CD4-positive, CD25-positive, alpha-beta regulatory T cell (primary cell): ENCODE measurements at places on chromosomes 6 and 20. TPM values are rescaled to one million over a fixed set of nuclear protein-coding genes. Genes with fewer than 3 reads are reported as not detected.

The ACOT13 gene
- total RNA-seq, result 2.9 TPM

The RIOK1 gene
- total RNA-seq, result 51.3 TPM

The SNAP25 gene
- not detected for total RNA-seq

The PRND gene
- not detected for total RNA-seq

The FAM162B gene
- not detected for total RNA-seq

The OXT gene
- total RNA-seq, result not detected

The MUCL3 gene
- not detected for total RNA-seq

The PHF10 gene
- total RNA-seq, result 69.6 TPM

The CD109 gene
- total RNA-seq, result 1.3 TPM

The STMN3 gene
- total RNA-seq, result 64.6 TPM

The SLC22A3 gene
- 0.67 TPM for total RNA-seq

The SIRPB2 gene
- not detected for total RNA-seq

The DCDC2 gene
- total RNA-seq, result not detected

The RWDD2A gene
- total RNA-seq, result 2.1 TPM

The ANKRD66 gene
- not detected for total RNA-seq

The MAS1 gene
- not detected for total RNA-seq

The MYLK4 gene
- total RNA-seq, result 0.91 TPM

The CYP39A1 gene
- not detected for total RNA-seq

The OPRL1 gene
- 1.3 TPM for total RNA-seq

The KIFC1 gene
- total RNA-seq, result 8.7 TPM

The LY6G6C gene
- total RNA-seq, result not detected

The SLC35D3 gene
- 0.15 TPM for total RNA-seq

The GLP1R gene
- total RNA-seq, result not detected

The IL17F gene
- 0.64 TPM for total RNA-seq

The WFDC12 gene
- total RNA-seq, result not detected

The ARFGEF3 gene
- total RNA-seq, result not detected

The VGLL2 gene
- not detected for total RNA-seq

The SOX18 gene
- total RNA-seq, result not detected

The TBX18 gene
- total RNA-seq, result not detected

The NKX2-4 gene
- total RNA-seq, result not detected

The NNAT gene
- not detected for total RNA-seq

The PRKN gene
- 1.9 TPM for total RNA-seq

The PCSK2 gene
- not detected for total RNA-seq

The COL9A1 gene
- not detected for total RNA-seq

The PKIB gene
- total RNA-seq, result 0.62 TPM

The INSM1 gene
- 0.12 TPM for total RNA-seq

The BTBD3 gene
- 1.2 TPM for total RNA-seq

The FERMT1 gene
- not detected for total RNA-seq

The AMD1 gene
- 133 TPM for total RNA-seq

The NMBR gene
- total RNA-seq, result not detected

The PBOV1 gene
- total RNA-seq, result not detected

The SOBP gene
- total RNA-seq, result not detected

The SAMD5 gene
- not detected for total RNA-seq

The OTOR gene
- not detected for total RNA-seq

The VSX1 gene
- total RNA-seq, result not detected

The PLAGL2 gene
- 22.9 TPM for total RNA-seq

The TEAD3 gene
- not detected for total RNA-seq

The CNPY3 gene
- 42.9 TPM for total RNA-seq

The TNNC2 gene
- 1.4 TPM for total RNA-seq

The POU5F1 gene
- total RNA-seq, result not detected

The PRL gene
- total RNA-seq, result not detected

The C6orf15 gene
- total RNA-seq, result not detected

The LAMA2 gene
- 0.47 TPM for total RNA-seq

The RNF39 gene
- total RNA-seq, result not detected

The WASF1 gene
- 0.20 TPM for total RNA-seq

The SEL1L2 gene
- total RNA-seq, result not detected

The MMP24 gene
- not detected for total RNA-seq

The HS3ST5 gene
- not detected for total RNA-seq

The FNDC1 gene
- total RNA-seq, result not detected

The BNIP5 gene
- not detected for total RNA-seq
